ENCODE measurements at places on chromosomes 7 and 10.

- DNase-seq = no peak
Measured at GRCh38 chr7:117648203-117648866, 168.5 kb downstream of the CFTR start.

DNA sequence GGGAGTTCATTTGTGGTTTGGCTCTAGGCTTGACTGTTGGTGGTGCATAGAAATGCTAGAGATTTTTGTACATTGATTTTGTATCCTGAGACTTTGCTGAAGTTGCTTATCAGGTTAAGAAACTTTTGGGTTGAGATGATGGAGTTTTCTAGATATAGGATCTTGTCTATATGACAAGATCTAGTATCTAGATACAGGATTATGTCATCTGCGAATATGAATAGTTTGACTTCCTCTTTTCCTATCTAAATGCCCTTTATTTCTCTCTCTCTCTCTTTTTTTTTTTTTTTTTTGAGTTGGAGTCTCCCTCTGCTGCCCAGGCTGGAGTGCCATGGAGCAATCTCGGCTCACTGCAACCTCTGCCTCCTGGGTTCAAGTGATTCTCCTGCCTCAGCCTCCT, 62.9 kb downstream of the MGAM2 start:
- no peak for DNase-seq

DNA sequence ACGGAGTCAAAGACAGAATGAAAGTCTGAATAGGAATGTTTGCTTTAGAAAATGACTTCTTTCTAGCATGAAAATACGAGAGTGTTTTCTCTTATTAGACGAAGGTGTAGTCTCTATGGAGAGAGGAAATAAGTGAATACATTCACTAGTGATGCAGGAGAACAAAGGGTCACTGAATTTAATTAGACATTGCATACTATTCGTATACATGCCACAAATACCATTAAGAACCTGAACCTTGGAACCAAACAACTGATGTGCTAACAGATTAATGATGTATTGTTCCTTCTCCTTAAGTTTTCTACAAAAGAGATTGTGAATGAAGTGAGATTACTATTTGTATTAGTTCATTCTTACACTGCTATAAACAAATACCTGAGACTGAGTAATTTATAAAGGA, 10.3 kb downstream of the THAP5 start:
- no peak for DNase-seq

DNA sequence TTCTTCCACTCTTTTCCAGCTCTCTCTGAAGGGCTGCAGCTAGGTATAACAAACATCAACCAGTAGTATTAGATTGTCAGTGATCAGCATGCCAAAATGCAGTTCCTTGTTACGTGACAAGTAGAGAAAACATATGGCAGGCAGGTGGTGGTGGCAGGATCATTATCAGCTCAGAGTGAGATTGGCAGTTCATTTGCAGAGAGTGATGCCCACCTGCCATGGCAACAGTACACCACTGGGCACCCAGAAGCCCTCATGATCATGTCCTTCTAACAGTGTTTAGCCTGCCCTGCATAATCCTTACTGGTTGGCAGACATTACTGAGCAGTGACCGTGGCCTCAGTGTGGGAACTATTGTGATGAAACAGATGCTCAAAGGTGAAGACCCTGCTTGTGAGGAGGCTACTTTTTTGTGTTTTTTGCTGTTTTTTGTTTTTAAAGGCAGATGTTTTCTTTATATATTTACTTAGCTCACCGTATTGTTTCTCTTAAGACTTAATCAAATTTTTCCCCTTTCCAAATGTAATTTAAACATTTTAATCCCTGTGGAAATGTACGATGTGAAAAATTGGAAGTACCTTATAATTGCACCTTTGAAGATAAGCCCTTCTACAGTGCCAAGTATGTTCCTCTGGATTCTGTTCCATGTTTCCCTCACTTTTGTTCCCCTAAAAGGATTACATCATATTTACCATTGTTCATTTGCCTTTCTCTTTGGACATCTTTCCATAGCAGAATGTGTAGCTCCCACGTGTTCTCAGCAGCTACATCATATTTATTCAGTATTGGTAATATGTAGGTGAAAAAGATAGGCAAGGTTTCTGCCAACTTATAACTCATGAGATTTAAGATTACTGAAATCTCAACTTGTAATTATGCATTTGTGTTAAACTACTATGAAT, 179.6 kb downstream of the SND1 start:
- no peak for DNase-seq

DNA sequence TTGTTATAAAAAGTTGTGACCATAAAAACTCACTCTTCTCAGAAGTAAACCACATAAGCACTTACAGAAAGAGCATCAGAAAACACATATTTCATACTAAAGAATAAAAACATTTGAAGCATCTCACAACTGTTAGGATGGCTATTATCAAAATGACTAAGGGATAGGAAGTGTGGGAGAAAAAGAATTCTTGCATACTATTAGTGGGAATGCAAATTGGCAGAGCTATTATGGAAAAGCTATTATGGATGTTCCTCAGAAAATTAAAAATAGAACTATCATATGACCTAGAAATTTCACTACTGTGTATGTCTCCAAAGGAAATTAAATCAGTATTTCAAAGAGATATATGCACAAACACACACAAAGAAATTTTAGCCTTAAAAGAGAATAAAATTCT, 25.2 kb upstream of the POT1 start:
- DNase-seq = no peak

DNA sequence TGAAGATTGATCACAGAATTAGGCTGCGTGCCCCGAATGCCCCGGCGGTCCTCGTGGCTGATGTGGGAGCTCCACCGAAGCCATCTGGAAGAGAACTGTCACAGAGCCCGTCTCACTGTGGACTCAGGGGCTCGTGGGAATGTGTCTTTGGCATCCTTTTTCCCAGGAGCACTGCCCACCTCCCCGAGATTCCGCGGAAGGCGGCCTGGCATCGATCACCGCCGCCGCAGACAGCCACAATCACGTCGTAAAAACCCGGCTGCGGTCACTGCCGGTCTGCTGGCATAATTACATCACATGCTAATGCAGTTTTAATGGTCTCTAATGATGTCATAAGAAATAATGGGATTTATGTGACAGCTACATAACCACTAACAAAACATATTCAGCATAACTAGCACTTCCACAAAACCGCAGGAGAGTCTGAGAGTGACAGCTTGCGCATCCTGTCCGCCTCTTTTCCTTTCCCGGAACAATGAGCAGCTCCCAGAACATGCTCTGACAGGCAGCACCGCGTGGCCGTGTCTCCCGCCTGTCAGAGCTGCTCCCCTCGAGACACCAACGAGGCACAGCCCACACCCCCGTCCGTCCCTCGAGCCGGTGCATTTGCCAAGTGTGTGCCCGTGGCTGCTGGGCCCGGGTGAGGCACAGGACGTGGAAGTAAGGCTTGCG, 490.0 kb downstream of the PTPRN2 start:
- DNase-seq = no peak

DNA sequence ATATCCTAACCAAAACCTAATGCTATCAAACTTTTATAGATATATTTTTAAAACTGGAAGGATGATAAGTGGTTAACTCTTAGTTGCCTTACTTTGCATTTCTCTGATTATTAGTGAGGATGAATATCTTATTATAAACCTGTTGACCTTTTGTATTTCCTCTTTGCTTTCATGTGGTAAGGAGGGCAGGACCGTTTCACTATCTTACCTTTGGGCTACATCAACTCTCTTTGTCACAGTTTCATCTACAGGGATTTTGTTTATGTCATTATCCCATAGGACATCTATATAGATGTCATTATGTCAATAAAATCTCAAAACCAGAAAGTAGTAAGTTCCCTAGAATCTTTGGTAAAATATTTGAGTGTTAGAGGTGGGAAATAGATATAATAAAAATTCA, 219.3 kb downstream of the THSD7A start:
- no peak for DNase-seq

- no peak for DNase-seq
Measured at GRCh38 chr10:85446827-85447226, 919.8 kb downstream of the GRID1 start.

GRCh38 chr7:83159731-83160130, 3.0 kb downstream of the PCLO start:
- no peak for DNase-seq

DNA sequence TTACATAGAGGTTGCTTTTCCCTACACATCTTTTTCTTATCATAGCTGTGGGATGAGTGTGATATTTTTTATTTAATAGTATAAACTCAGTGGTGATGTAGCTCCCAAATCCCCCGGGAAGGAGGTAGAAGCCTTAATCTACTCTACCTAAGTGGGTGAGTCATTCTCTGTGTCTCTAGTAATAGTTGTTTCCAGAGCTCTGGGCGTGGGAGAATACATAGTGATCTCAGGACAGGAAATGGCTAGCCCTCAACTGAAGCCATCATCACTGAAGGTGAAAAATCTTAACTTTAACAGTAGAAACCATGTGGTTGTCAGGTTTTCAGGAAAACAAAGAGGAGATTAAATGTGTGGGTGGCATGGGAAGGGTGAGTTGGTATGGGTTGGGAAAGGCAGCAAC, 278.4 kb downstream of the ANKRD30A start:
- DNase-seq = no peak

DNA sequence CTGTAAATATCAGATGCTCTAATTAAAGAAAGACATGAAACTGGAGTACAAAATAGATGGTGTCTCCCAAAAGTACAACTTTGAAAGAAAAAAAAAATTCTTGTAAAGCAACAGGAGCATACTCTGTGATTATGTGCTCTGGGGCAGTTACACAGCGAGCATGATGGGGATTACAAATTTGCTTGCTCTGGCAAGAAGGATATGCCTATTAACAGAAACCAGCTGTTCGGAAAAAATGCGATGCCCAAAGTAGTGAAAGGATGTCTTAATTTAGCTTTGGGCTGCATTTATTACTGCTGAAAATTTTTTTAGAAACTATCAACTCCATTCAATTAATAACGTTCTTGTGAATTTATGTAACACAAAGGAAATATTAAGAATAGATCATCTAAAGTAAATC, 256.9 kb upstream of the TPK1 start:
- no peak for DNase-seq

DNA sequence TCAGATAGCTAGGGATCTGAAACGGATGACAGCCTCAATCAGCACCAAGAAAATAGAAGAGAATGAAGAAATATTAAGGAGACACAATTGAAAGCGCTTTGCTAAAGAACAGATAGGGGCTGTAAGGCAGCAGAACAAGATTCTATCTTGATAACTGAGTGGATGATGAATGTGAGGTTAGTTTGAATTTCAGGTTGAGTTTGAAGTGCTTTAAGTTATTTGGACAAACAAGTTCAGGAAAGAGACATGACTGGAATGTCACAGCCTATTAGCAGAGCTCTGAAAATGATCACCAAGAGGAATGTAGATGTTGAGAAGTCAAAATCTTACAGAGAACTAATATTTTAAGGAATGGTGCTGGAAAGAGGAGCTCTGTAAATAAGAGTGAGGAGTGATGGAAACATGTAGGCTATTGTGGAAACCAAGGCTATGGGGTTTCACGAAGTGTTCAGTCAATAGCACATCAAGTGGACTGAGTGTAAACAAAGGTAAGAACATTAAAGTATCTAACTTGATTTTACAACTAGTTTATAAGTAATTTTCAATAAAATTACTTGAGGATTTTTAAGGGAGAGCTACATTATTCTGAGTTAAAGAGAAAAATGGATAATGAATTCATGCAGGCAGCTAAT, 61.6 kb downstream of the MEST start:
- no peak for DNase-seq
